H9 (cell line): ENCODE measurements at places on chromosomes 1 and 21.

DNA sequence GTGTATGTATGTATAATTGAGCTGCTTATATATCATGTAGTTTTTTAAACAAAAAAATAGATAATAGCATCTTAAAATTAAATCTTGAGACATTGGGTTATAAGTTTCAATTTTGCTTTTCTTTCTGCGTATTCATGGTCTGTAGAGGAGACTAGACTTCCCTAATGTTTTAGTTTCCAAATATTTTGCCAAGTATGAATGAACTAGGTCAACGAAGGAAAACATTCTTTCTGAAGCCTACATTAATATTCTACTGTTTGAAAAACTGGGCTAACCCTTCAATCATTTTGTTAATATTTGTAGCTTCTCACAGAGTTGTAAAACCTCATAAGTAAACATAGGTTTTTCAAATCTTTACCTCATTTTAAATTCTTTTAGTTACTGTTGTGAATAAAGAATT is 592.7 kb downstream of the USP25 start:
- DNase-seq, result no peak

- no peak for DNase-seq
These were observed 8.4 kb downstream of the MX2 start for GRCh38 chr21:41369920-41370839.

DNA sequence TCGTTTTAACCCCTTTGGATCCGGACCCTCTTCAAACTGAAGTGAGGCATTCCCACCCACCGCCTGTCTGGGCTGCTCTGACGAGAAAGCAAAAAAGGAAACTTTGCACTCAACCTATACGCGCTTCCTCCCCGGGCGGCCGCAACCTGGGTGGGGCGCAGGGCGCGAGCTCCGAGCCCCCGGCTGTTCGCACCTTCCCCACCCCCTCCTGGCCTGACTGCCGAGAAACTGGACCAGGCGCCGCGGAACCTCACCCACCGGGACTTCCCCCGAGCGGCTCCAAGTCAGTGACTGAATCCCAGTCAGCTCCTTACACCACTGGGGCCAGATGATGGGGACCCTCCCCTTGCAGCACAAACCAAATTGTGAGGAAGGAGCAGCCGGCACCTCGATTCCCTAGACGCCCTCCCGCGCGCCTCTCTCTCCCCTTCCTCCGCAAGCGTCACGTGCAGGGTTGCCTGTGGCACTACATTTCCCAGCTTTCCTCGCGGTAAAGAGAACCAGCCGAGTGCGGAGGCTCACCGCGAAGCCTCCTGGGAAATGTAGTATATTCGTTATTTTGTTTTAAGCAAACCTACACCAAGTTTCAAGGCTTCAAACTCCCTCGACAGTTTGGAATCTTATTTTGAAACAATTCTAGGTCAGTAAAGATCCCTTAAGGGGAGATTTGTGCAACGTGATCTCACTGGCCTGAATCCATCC is at the start of gene RAB29:
Gene RAB29, minus strand, starts transcription at position 468 of the 702 bp plus-strand sequence. CDS start 526 bp downstream, outside the sequence.
- peak; percentile 86 for DNase-seq

DNA sequence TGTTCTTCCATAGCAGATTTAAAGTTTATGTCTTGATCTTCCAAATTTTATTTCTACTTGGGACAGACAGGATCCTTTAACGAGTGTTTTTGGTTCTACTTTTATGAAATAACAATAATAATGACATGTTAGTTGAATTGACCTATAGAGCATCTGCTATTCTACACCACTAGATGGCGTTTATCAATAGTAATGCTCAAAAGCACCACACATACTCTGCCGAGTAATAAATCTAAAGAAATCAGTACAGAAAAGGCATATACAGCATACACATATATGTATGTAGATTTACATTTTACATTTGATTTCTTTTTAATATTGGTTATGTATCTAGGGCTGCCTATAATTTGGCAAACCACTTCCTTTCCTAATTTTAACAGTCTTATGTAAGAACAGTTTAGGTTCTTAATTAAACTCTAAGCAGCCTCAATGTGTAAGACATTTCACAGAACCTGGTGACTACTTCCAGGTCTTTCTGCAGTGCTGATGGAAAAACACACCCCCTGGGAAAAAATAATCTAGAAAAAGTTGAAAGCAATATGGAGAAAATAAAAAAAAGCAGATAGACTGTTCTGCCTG is 5.9 kb upstream of the SIPA1L2 start:
- no peak for DNase-seq

DNA sequence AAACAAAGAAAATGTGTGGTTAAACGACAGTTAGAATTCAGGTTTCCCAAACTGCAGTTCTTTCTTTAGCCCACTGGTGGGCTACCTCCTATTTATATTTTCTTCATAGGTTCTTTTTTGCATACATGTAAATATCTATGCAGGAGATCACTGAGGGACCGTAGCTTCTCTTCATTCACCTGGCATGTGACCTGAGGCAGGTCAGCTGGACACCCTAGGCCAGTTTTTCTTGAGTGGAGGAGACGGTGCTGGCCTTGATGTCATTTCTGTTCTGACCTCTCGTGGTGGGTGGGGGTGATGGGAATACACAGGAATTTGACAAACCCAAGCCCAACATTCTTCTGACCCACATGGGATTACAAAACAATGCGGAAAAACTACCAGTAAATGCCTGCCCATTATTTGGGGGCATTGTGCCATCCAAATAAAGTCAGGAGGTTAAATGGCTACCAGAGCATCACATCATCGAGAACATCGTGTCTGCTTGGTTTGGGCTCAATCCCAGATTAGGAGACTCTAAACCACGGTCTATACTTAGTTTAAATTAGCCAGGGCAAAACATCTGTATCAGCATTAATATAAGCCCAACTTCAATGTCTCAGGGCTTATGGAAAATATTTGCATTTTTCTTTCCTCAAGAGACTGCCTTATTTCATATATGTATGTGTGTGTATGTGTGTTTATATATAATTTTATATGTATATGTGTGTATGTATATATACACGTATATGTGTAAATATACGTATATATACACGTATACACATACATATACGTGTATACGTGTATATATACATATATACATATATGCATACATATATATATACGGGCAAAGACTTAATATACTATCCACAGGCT is 7.4 kb upstream of the IRF2BP2 start:
- no peak for DNase-seq

DNA sequence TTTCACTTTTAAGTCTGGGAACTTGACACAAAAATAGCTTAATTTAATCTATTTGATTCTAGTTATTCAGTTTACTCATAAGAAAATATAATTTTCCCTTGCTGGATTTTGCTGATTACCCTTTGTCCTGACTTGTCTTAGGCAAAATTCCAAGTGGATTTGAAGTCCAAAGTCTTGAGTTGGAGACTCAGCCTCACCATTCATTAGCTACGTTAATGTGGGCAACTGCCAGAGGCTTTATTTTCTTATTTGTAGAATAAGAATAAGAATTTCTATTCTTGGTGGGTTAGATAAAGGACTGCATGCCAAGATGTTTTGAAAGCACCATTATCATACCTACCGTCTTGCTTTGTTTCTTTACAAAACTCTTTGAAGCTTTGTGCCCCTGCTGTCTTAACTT is 22.8 kb upstream of the PAPPA2 start:
- no peak for DNase-seq

DNA sequence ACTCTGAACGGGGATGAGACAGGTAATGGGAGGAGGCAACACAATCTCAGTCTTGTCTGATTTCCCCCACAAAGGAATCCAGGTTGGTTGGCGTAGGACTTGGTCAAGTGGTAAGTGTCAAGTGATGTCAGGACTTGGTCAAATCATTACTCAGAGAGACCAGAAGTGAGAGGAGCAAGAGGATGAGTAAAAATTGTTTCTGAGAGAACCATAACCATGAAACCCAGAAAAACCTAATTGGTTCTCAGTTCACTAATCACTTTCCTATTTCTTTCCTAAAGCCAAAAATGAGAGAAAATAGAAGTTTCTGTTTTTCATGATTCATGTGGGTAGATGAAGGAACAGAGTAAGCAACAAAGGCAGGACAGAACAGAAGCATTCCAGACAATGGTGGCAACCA is 5.0 kb downstream of the PHC2 start:
- no peak for DNase-seq

- DNase-seq, result peak; percentile 78
These were observed 53.8 kb downstream of the MACF1 start for GRCh38 chr1:39258146-39258924.

DNA sequence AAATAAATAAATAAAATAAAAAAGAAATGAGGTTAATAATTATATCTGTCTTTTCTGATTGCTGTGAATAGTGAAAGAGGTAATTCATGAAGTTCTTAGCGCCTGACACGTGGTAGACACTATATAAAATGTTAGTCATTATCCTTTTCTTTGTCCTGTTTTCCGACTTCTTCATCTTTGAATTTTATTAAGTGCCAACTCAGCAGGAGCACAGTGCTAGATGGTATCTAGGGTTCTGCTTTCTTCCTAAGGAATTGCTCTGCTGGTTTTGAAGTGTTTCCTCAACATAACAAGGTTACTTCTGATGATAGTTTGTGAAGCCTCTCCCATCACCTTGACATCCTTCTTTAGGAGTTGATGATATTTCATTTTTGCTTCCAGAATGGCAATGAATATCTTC is 227.0 kb downstream of the DNM3 start:
- DNase-seq, result no peak

GRCh38 chr1:107740579-107740978 is 224.4 kb downstream of the VAV3 start:
- no peak for DNase-seq

- no peak for DNase-seq
These were observed 6.7 kb upstream of the SLC19A1 start for GRCh38 chr21:45548711-45549491.

DNA sequence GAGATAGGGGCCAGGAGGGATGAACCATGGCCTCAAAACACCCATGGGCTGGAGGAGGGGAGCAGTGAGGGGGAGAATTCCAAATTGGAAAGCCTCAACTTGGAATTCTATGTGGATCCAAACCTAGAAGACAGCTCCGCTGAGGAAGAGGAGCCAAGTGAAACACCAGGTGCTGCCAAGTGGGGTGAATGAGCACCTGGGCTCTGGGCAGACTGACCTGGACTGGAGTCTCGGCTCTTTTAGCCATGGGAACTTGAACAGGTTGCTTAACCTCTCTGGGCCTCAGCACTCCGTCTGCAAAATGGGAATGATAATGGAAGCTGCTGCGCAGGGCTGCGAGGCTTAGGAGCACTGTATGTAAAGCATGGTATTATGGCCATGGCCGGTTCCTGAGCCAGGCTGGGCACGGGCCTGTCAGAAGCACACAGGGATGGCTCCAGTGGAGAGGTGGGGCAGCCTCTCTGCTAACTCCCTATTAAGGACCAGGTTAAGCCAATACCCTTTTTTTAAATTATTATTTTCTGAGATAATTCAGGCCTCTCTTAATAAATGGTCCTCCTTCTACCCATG is 81.5 kb downstream of the SYT2 start:
- DNase-seq, result no peak

DNA sequence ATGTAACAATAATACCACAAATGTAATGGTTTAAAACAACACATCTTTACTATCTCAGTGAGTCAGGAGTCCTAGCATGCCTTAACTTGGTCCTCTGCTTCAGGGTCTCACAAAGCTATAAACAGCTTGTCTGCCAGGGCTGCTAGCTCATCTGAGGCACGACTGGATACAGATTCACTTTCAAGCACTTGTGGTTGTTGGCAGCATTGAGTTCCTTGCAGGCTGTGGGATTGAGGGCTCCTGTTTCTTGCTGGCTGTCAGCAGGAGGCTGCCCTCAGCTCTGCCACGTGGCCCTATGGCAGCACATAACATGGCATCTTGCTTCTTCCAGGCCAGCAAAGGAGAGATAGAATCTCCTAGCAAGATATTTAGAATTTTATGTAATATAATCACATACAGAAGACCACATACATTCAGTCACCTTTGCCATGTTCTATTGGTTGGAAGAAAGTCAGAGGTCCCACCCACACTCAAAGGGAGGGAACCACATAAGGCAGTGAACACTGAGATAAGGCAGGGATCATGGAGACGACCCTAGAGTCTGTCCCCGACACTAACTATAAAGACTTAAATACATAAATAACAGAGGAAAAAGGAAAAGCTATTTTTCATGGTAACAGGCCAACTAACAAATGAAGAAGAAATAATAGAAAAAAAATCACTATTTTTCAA is 18.9 kb upstream of the IPP start:
- DNase-seq, result peak; percentile 34
